ENCODE measurements at places on chromosomes 5 and 9. TPM values are rescaled to one million over a fixed set of nuclear protein-coding genes. Genes with fewer than 3 reads are reported as not detected.

SCGB3A2 gene
- total RNA-seq: 0.39 TPM

GRCh38 chr5:42889311-42889933 is 77.7 kb upstream of the SELENOP start:
- peak; percentile 72 for DNase-seq

DNA sequence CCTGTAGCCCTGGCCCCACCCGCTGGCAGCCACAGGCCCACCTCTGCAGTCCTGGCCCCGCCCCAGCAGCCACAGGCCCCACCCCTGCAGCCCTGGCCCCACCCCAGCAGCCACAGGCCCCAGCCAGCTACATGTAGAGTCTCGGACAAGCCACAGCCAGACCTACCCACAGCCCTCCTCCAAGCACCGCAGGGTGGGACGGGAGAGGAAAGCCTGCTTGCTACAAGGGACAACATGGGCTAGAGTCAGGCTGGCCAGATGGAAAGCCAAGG is 49.5 kb upstream of the SARDH start:
- DNase-seq: no peak

- no peak for DNase-seq
Measured at GRCh38 chr5:31075981-31076380, 117.5 kb upstream of the CDH6 start.

GRCh38 chr5:91007251-91007650 is 375.9 kb downstream of the ARRDC3 start:
- no peak for DNase-seq

GRCh38 chr5:84524491-84524890 is 139.8 kb upstream of the EDIL3 start:
- no peak for DNase-seq

DNA sequence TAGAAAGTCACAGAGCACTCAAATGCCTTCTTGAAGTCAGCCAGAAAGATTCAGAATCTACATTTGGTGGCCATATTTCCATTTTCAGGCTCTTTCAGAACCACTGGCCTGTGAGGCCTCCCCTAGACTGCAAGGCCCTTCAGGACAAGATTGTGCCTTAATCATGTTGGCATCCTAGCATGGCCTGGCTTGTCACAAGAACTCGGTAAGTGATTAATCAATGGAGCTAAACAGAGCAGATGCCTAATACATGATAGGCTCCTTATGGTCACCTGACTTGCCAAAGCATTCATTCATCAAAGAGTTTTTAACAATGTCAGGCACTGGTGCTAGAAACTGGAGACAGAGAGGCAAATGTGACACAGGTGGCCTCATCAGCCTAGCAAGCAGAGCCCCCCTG is 70.3 kb downstream of the PGM5 start:
- no peak for DNase-seq

CD72 gene
- 0.72 TPM for total RNA-seq

- DNase-seq: no peak
Measured at GRCh38 chr5:162067655-162068411, at the start of gene GABRG2. GABRG2 (plus strand) TSS chr5:162067773; CDS start chr5:162068000, 227 bp downstream.

ADAMTS19 gene
- not detected for total RNA-seq

HIGD2A gene
- 162 TPM for total RNA-seq

DNA sequence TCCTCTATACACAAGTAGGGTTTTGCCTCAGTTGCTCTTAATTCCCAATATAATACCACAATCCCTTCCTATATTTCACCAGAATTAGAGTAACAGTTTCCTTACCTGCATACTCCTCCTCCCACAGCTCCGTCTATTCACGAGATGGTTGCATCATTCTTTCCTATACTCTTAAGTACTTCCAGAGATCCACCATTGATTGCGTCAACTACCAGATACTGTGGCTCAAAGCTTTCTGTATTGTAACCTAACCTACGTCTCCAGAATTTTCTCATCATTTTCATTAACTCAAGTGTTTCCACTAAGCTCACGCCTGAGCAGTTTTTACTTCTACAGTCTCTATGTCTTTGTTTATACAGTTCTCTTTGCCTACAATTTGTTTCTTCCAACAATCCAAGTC is 31.2 kb upstream of the MINAR2 start:
- no peak for DNase-seq

GRCh38 chr9:125479846-125480615 is 218.4 kb downstream of the GAPVD1 start:
- DNase-seq: no peak

CMBL gene
- total RNA-seq: 43.2 TPM

DNA sequence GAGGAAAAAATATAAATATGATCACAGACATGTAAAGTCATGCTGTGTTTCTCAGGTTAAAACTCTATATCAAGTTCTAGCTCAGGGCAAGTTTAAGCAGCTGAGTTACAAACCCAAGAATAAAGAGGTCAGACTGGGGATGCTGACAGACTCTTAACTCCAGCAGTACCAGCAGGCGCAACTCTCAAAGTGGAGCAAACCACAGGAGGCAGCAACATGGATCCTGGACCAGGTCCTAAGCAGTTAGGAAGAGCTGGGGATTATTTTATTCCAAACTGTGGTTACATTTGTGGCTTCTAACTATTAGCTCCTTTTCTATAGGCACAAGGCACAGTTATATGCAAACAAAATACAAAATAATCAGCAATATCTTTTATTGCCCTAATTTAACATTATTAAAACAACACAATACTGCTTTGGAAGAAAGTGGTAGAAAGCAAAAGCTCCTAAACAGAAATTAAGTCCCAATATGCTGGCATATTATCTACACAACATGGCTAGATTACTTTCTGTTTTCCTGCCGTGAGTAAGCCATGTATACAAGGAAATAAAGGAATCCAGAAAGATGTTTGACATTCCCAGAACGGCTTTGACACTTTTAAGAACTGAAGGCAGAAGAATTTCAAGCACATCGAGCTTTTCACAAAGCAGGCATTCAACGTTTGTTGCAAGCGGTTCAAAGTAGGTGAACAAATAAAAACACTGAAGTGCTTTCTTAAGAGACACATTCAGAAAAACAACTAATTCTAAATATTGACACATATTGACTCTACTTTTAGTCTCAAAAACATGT is 378.8 kb upstream of the ZNF608 start:
- DNase-seq: no peak

SAXO1 gene
- not detected for total RNA-seq

- no peak for DNase-seq
Measured at GRCh38 chr5:38547257-38547656, 9.2 kb downstream of the LIFR start.

IFNK gene
- total RNA-seq: not detected

GRCh38 chr5:138650196-138650595 is 75.0 kb upstream of the HSPA9 start:
- no peak for DNase-seq

GRCh38 chr9:38641985-38642864 is 21.8 kb upstream of the ANKRD18A start:
- no peak for DNase-seq

AUH gene
- 7.7 TPM for total RNA-seq

LCN1 gene
- not detected for total RNA-seq

DNA sequence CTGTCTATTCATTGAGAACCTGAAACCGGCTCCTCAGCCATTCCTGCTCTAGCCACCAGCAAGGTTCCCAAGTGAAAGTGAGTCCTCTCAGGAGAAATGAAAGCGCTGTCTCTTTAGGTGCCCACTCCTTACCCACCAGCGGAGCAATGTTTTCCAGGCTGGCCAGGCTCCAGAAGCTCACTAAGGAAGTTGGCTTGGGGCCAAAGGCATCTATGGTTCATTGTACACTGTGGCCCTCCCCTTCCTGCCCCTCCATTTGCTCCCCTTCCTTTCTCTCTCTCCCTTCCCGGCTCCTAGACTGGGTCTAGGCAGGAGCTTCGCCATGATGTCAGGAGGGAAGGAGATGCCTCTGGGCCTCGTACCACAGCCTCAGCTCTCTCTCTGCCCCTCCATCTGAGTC is 1.1 kb upstream of the GABRP start:
- no peak for DNase-seq

PWWP2A gene
- total RNA-seq: 22.6 TPM

DNA sequence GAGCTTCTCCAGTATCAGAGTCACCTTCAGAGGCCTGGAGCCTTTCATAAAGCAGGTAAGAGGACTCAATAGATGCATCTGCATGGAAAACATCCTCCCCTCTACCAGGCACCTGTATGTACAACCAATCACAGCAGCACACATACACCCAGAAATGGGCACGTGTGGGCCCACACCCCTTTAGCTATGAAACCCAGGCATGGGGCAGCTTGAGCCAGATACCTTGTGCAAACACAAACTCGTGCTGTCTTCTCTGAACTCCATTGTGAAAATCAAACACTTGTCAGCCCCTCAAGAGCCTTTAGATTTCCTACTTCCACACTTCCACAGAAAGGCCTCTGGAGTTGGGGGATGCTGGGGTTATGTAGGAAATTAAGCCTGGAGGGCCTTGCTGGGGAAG is 1.1 kb upstream of the CSF2 start:
- DNase-seq: no peak

DNA sequence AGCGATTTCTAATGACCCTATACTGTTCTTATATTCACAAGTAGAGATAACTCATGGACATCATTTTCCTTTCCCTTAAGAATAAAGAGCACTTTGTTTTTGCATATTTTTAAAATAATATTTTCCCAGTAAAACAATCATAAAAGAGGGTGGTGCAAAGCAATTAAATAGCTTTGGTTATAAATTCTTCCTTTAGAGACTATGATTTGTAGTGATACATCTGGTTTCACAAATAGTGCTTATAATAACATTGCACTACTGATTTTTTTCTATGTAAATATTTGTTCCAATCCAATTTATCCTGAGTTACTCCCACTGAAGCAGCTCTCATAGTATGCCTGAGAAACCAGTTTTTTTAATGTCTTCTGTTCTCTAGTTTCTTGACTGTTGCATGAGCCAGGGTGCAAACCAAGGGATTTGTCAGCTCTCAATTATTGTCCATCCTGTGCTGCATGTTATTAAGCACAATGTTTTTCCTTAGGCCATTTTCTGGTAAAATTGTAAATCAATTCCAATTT is 74.7 kb downstream of the LURAP1L start:
- DNase-seq: no peak

IGIP gene
- total RNA-seq: 7.7 TPM

SPATA31A1 gene
- total RNA-seq: not detected

DNA sequence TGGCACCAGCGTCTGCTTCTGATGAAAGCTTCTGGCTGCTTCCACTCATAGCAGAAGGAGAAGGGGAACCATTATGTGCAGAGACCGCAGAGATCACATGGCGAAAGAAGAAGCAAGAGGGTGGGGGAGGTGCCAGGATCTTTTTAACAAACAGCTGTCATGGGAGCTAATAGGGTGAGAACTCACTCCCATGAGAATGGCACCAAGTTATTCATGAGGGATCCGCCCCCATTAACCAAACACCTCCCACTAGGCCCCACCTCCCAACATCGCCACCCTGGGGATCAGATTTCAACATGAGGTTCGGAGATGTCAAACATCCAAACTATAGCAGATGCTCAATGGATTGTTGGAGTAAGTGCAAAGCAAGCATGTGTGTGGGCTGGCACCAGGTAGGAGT is 125.8 kb upstream of the SLIT3 start:
- DNase-seq: no peak

GRCh38 chr9:129336130-129336528 is 158.1 kb upstream of the IER5L start:
- DNase-seq: no peak

NXNL2 gene
- 1.4 TPM for total RNA-seq

IGFBPL1 gene
- total RNA-seq: 13.7 TPM

DNA sequence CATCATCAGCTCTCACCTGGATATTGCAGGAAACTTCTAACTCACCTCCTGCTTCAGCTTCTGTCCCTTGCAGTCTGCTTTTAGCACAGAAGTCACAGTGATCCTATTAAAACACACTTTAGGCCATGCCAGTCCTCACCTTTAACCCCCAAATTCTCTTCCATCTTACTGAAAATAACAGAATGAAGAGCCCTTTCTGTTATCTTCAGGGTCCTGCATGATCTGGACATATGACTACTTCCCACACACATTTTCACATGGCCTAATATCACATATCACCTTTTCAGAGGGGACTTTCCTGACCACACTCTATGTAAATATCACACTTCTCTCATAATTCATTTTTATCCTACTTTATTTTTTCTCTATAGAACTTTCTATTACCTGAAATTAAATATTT is 550.6 kb upstream of the CLINT1 start:
- no peak for DNase-seq

SPINK4 gene
- total RNA-seq: not detected

DNA sequence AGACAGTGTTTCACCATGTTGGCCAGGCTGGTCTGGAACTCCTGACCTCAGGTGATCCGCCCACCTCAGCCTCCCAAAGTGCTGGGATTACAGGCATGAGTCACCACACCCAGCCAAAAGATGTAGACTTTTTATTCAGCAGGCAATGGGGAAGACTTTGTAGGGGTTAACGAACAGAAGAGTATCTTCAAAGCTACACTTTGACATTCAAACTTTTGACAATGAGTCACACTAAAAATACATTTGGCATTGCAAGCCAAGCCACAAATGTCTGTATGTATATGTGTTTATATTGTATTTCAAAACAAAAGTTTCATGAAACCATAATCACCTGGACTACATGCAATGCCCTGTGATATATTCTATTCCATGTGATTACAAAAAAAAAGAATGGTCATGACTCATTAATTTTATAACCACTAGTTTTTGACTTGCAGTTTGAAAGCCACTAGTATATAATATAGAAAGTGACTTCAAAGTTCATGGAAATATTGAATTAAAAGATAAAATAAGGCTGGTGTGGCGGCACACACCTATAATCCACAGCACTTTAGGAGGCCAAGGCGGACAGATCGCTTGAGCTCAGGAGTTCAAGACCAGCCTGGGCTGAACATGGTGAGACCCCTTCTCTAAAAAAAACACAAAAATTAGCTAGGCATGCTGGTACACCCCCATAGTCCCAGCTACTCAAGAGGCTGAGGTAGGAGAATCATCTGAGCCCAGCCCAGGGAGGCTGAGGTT is 8.3 kb downstream of the DIMT1 start:
- no peak for DNase-seq

ACER2 gene
- 1.3 TPM for total RNA-seq

GRCh38 chr5:151086905-151087360 is 6.1 kb upstream of the TNIP1 start:
- DNase-seq: no peak

RAD17 gene
- total RNA-seq: 41.7 TPM

TXNDC8 gene
- total RNA-seq: not detected

DNA sequence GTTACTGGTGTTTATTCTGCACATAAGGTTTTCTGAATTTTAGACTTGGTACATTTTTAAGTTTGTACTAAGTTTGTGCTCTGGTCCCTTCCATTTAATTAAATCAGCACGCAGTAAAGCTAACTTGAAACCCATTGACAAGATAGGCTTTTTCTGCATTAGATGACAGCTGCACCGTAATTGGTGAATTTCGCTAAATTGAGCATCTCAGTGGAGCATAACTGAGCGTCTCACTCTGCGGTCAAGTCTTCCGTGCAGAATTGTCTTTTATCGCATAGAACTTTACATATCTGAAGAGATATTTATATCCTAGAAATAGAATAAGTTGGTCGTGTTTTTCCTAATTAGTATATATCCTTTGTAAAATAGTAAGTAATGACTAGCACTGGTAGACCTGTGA is 4.1 kb downstream of the SUB1 start:
- DNase-seq: no peak

Data from Panc1 (cell line).